ENCODE measurements at places on chromosomes 11 and 22.

DNA sequence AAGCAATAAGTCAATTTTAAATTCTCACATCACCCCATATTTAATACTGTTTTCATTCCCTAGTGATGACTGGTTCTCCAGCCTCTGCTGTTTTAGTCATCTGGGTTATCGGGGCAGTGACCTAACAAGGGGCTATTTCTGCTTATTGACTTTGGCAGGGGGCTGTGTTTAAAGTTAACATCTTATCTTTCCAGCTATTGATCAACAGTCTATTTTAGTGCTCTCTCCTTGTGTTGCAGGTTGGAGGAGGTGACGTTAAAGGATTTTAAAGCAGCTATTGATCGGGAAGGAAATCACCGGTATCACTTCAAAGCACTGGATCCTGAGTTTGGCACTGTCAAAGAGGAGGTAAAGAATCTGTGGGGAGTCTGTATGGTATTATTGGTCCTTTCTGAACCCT, 7.7 kb upstream of the DLAT start:
- no peak for DNase-seq

DNA sequence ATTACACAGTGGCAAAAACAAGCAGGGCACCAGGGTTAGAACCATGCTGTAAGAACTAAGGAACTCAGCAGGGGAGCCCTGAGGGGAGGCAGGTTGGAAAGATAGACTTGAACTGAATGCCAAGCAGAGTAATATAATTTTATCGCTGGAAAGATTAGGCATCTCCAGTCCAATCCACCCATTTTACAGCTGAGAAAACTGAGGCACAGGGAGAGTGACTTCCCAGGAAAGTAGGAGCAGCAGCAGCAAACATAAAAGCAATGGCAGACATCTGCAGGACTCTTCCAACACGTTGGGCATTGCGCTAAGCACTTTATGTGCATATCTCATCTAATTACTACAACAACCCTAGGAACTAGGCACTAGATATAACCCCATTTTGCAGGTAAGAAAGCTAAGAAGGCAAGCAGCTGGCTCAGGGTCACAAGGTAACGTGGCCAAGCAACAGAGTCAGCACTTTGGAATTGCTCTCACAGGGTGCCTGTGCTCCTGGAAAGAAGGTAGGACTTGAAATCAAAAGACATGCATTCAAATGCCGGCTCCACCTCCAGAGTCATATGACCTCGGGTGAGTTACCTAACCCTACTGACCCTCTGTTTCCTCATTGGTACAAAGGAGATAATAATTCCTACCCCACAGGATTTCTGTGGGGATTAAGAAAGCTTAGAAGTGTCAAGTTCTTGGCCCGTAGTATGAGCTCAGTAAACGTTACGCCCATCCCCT, 215.3 kb downstream of the BARX2 start:
- no peak for DNase-seq

DNA sequence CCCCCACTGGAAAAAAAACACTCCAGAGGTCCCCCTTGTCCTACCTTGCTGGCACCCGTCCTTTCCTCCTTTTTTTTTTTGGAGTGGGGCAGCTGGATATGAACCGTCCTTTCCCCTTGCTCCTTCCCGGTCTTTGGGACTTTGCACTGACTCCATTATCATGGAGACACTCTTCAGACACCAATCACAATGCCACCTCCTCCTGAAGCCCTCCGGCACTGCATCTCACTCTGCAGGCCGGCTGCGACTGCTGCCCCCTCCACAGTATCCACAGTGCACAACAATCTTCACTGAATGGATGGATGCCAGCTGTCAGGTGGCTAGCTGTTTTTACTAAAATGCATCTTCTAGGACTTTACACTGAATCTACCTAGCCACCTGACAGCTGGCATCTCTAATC, 12.7 kb upstream of the RGL4 start:
- no peak for DNase-seq

DNA sequence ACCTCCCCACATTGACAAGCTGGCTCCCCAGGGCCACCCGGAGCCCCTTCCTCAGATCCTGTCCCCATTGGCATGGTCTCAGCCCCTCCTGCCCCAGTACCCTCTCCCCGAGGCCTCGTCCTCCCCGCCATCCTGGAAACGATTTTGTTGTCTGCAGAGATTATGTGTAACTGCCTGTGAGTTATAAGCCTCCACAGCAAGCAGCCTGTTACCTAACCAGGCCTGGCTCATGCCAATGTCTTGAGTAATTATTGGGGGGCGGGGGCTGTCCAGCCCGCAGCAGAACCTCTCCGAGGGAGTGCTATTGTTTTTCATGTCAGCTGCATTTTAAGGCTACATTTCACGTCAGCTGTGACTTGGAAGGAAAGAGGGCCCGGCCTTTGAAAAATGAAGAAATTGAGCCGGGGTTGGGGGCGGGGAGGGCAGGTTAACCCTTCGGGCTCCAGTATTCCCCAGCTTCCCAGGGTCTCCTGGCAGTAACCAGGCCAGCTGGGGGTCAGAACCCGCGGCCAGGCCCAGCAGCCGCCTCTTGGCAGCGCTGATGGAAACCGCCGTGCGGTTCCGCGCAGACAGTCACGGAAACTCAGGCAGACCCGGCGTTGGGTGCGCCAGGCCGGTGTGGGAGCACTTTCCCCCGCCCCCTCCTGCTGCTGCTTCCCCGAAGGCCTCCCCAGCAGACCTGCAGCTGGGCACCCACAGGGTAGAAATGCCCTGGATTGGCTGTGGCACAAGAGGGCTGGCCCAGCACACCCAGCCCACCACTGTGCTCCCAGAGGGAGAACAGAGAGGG, 59.5 kb downstream of the CDKN1C start:
- DNase-seq: no peak

DNA sequence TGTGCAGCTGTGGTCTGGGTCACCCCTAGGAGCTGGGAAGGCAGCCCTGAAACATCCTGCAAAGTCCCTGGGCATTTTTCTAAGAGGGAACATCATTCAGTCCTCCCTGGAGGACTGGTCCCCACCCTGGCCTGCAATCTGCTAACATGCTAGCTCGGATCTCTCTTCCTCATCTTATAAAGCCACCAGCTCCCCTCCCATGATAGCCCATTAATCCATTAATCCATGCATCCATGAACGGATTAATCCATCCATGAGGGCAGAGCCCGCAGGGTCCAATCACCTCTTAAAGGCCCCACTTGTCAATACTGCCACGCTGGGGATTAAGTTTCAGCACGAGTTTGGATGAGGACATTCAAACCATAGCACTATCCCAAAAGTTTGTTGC, 12.1 kb downstream of the PRG3 start:
- DNase-seq: no peak

DNA sequence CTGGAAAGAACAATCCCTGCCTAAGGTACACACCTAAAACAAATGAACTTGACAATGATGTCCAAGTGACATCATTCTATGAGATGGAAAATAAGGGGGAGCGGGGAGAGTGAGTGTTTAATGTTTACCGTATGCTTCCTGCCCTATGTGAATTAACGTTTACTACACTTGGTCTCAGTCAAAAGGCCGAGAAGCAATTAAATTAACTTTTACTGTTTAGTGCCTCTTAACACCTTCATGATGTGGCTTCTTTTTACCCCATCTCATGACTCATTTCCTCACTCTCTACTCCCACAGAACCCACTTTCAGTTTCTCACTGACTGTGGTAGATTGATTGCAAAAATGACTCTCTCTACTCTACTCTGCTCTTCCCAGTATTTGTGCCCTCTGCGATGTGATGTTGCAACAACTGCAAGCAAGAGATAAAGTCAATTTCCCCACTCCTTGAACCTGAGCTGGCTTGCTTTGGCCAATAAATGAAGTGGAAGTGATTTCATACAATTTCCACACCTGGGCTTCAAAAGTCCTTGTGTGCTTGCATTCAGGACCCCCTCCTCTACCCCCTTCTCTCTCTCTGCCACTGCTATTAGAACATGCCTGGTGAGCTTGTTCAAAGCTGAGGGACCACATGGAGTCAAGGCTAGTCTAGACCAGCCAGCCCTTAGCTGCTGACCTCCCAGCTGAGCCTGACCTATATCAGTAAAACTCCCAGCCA, 11.6 kb upstream of the ALKBH3 start:
- DNase-seq: no peak

DNA sequence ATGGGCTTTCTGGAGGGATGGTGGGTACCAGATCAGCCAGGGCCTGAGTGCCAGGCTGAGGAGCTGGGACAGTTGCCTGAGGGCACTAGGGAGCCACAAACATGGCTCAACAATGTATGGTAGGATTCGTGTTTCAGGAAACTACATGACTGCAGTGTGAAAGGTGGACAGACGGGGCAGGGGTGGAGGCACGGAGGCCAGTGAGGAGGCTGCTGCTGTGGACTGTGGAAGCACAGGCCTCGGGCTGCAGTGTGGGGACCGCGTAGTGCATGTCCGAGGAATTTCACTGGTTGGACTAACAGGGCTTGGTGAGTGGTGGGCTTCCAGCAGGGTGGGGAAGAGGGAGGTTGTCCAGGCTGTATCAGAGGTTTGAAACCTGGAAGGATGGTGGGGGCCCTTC, 7.8 kb downstream of the P2RY2 start:
- no peak for DNase-seq

GRCh38 chr11:66289548-66290329, 796 bp upstream of the YIF1A start:
- peak; percentile 72 for DNase-seq

GRCh38 chr11:111185266-111185665, 60.3 kb upstream of the POU2AF2 start:
- DNase-seq: no peak

DNA sequence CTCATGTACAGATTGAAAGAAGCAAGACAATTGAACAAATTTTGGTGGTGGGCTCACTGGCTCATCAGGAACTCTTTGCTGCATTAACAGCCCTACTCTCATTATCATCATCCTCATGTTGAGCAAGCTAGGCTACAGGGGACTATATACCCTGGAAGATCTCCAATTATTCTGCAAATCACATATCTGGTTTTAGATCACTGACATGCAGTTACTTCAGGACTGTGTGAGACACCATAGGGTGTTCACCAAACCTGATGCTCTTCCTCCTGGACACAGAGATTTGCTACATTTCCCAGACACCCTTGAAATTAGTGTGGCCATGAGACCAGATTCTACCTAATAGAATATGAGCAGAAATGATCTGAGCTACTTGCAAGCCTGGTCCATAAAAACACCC, 23.0 kb upstream of the ME3 start:
- no peak for DNase-seq

- no peak for DNase-seq
These were observed 45.5 kb upstream of the OLFML1 start for GRCh38 chr11:7439746-7440320.

GRCh38 chr11:99987821-99988470, 699.1 kb upstream of the ARHGAP42 start:
- no peak for DNase-seq

DNA sequence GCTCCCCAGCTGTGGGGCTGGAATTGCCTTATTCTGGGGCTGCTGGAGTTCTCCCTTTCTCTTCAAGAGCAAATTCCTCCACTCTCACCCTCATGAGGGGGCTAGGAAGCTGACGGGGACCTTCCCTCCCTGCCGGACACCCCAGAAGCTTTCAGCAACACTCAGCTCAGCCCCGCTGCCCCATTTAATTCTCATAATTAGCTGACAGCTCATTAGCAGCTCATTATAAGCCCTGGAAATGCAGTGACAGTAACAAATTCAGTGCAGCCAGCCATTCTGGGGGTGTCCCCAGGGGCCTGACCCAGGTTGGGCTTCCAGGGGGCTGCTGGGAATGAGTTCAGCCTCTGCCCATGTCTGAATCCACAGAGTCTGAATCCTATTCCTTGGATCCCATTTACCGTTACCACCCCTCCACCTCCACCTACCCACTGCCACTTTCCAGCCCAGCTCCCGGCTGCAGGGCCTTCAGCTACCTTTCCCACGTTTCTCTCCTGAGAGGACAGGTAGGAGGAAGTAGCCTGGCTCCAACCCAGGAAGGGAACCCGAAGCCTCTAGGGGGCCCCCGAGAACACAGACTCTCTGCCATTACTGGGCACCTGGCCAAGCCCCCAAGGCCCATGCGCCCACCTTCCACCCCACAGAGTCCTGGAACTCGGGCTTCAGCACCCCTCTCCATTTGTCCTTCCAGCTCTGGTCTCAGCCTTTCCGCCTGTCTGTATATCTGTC, 101.7 kb upstream of the LMO1 start:
- no peak for DNase-seq

DNA sequence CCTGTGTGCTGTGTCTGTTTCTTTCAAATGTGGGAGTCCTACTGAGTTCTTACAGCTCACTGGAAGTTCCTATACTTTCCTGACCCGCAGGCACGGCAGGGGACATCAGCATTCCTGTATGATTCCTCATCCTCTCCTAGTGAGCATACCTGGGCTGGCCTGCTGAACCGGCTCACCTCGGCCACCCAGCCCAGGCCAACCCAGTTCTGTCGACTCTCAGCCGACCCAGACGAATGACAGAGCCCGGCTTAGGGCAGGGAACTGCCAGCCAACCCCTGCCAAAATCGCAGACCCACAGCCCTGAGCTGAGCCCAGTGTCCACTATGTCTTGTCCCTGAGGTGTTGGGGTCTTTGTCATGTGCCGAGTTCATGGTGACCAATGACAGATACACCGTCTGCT, 339.7 kb downstream of the BRD1 start:
- no peak for DNase-seq

- DNase-seq: no peak
These were observed 1.2 kb downstream of the FIBP start for GRCh38 chr11:65886826-65887722.

DNA sequence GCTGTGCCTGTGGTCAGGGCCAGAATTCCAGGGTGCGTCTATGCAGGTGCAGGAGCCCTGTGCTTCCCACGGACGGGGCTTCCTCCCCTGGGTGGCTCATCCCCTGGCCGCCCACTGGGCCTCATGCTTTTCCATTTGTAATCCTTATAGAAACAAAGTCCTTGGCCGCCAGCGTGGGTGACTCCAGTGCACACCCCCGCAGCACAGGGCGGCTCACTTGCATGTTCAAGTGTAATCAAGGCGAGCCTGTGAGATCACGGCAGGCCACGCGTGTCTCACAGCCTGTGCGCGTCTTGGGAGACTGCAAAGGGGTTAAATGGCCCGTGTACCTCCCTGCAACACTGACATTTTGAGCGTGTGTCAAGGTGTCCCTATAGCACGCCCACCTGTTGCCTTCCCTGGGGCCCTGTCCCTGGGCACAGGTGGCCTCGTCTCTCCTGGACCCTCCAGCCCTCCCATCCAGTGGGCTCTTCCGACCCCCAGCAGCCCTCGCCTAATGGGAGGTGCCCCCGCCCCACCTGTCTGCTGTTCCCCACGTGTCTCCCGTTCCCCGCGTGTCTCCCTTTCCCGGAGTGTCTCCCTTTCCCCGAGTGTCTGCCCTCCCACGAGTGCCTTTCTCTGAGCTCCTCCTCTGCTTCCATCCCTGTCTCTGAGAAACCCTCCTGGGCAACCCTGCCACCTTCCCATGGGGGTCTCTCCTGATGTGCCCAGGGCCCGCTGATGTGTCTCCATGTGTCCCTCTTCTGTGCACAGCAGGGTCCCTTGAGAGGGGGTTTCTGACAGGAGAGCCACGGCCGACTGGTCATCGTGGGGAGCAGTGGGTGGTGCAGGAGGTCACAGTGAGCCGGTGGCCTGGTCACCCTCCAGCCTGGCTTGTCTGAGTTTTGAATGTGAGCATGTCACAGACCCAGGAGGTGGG, 1215.3 kb downstream of the BRD1 start:
- DNase-seq: no peak

- DNase-seq: no peak
These were observed 179.4 kb downstream of the CADM1 start for GRCh38 chr11:115324581-115325432.

- no peak for DNase-seq
These were observed 19.1 kb downstream of the TOLLIP start for GRCh38 chr11:1290052-1291040.

GRCh38 chr11:15555161-15555560, 440.4 kb downstream of the INSC start:
- no peak for DNase-seq

- DNase-seq: no peak
These were observed 89.0 kb upstream of the GRIA4 start for GRCh38 chr11:105520706-105521345.

GRCh38 chr11:2533587-2534133, 88.9 kb downstream of the KCNQ1 start:
- DNase-seq: no peak
